ENCODE measurements at places on chromosomes 5 and 9. TPM values are rescaled to one million over a fixed set of nuclear protein-coding genes. Genes with fewer than 3 reads are reported as not detected.

Gene ADAMTS16
- 87.3 TPM for polyA plus RNA-seq

Gene GRM6
- polyA plus RNA-seq: 0.46 TPM

GRCh38 chr5:125310749-125311148 is 564.3 kb upstream of the ZNF608 start:
- no peak for DNase-seq

- no peak for DNase-seq
Observed at GRCh38 chr9:5846501-5846921, 13.6 kb upstream of the ERMP1 start.

GRCh38 chr5:54150841-54151240 is 159.5 kb downstream of the ARL15 start:
- DNase-seq: no peak

DNA sequence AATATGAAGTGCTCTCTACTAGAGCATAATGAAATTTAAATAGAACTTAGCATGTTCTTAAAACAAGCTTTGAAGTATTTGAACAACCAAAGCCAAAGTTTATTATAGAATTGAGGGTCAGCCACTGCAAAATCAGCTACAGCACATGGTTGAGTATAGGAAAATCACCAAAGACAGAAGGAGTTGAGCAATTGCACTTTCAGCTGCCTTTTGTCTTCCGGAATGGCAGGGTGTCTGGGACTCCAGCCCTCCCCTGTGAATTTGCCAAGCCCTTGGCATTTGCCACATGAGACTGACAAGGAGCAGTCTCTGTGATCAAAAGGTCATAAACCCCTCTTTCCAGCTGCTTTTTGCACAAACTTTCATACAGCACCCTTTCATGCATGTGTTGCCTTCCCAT is 8.5 kb upstream of the LURAP1L start:
- no peak for DNase-seq

DNA sequence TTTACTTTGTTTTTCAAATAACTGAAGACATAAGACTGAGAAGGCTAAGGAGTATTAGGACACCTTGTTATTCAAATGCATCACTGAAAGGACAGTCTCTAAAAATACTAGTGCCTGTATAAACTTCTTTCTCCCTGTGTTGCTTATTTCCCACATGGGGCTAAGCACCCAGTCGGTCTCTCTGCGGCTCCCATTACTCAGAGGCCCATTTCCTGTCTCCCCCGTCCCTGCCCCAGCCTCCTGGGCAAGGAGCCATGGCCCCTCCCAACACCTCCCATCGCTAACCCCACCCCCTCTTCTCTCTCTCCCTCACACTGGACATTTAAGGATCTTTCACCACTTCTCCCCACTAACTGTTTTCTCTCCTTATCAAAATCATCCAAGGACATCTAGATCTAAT is 81.9 kb downstream of the EBF1 start:
- DNase-seq: no peak

GRCh38 chr5:138606378-138607064 is 31.3 kb upstream of the HSPA9 start:
- DNase-seq: no peak

DNA sequence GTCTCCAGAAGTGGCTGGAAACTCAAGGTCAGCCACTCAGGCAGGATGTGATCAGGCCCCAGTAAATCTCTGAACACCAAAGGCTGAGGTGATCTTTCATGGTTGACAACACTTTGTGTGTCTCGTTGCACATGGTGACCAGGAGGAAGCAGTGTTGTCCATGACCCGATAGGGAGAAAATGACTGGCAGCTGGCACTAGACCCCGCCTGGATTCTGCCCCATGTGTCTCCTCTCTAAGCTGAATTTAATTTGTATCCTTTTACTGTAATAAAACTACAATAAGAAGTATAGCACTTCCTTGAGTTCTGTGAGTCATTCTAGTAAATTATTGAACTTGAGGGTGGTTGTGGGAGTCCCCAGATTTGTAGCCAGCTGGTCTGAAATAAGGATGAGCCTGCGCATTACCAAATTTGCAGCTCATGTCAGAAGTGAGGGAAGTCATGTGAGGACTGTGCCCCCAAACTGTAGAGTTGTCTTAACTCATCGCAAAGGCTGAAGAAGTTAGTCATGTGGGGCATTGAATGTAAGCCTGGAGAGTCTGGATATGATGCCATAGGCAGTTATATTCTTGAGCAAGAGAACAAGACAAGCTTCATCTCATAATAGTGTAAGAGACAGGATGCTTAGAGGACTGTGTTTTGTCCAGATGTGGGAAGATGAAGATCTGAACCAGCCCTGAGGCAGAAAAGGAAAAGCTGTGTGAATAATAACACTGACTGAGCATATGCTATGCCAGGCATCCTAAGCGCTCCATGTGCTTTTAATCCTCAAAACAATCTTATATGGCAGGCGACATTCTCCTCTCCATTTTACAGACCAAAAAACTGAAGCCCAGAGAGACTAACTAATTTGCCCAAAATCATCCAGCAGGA is 55.9 kb downstream of the TMEM215 start:
- DNase-seq: no peak

Data from right renal cortex interstitium (tissue), 3 donors.